ENCODE measurements at places on chromosomes 5 and 9. TPM values are rescaled to one million over a fixed set of nuclear protein-coding genes. Genes with fewer than 3 reads are reported as not detected.

Gene LCN6
- total RNA-seq, result not detected

Gene CFAP157
- total RNA-seq, result not detected

Gene SPINK14
- total RNA-seq, result not detected

DNA sequence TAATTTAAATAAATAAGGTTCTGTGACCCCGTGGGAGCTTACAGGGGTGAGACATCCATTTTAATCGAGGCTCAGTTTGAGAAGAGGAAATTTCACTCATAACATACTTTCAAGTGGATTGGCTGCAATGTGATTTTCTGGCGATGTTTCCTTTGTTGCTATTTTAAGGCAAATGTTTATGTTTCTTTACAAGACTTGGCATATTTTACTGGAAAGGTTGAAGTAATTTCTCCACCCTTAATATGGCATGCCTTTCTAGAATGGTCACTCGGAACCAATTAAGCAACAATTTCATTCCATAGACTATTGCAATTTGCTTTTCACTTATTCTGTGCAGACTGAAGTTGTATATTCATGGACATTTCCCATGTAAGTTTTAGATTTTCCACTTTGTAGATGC lies 438.0 kb upstream of the WWC1 start:
- H3K36me3 ChIP-seq, result no peaks in the 10 kb centered on the region
- no peaks in the 10 kb centered on the region for H3K4me1 ChIP-seq
- no peak for DNase-seq
- no peaks in the 10 kb centered on the region for H3K27me3 ChIP-seq

DNA sequence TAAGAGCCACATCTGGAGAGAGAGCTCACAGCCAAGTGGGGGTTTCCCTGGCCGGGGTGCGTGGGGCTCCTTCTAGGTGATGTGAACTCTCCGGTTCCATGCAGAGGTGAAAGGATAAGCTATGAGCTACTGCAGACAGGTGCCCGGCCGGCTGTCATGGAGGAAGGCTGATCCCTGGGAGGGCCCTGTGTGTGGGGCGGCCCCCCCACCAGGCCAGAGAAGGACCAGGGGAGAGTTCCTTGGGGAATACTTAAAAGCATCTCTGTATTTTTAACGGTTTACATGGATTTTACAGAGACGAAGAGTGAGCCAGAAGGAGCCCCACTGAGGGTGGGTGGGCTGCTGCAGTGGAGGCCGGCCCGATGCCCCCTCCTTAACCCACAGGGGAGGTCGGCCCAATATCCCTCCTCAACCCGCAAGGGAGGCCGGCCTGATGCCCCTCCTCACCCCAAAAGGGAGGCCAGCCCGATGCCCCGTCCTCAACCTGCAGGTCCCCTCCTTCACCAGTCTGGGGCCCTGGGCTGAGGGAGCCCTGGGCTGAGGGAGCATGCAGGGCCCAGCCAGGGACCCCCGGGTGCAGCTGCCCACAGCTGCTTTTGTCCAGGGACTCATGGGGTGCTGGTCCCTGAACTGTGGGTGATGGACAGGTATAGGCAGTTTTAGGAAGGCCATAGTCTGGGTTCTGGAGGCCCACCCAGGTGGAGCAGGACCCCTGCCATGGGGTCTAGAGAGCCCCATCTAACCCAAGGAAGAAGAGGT lies 31.9 kb downstream of the MRPL36 start:
- no peak overlapping the region for H3K27ac ChIP-seq
- DNase-seq, result no peak
- H3K4me1 ChIP-seq, result peaks cover 6% of the 10 kb centered on the region
- no peak overlapping the region for H3K4me3 ChIP-seq
- peaks cover 30% of the 10 kb centered on the region for H3K27me3 ChIP-seq

DNA sequence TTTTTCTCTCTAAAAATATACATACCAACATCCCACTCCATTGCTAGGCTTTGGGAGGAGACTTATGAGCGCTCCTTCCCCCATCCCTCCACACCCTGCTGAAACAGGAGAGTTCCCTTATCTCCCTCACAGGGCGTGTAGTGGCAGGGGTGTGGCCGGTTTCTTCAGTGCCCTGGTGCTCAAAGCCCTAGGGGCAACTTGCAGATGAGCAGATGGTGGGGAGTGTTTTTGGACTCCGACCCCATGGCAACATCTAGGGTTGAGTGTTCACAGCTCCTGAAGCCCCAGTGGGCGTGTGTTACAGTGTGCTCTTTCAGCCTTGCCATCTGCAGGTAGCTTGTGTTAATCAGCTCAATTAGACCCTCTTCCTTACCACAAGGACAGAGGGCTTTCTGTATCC lies 409.5 kb downstream of the MAT2B start:
- H3K27ac ChIP-seq, result peak overlapping the region; percentile 97
- peak overlapping the region; percentile 69 for H3K4me3 ChIP-seq
- peaks cover 46% of the 10 kb centered on the region for H3K4me1 ChIP-seq
- no peaks in the 10 kb centered on the region for H3K36me3 ChIP-seq

DNA sequence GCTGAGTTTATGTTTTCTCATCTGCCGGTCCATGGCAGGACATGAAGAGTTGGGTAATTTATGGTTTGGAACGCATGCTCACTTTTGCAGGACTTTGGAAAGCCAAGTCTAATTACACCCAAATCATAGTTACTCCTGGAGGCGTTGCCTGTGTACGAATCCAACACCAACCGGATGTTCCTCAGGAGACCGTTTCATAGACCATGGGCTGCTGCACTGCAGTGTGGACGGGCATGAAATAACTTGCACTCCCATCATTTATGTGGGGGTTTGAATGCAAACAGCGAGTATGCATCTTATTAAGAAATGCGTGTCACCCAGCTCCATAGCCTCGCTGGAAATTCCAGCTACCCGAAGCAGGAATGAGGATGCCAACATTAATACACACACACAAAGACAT lies 96.1 kb upstream of the IRX2 start:
- H3K4me3 ChIP-seq, result no peak overlapping the region
- no peaks in the 10 kb centered on the region for H3K4me1 ChIP-seq
- no peaks in the 10 kb centered on the region for H3K27me3 ChIP-seq
- H3K27ac ChIP-seq, result no peak overlapping the region

DNA sequence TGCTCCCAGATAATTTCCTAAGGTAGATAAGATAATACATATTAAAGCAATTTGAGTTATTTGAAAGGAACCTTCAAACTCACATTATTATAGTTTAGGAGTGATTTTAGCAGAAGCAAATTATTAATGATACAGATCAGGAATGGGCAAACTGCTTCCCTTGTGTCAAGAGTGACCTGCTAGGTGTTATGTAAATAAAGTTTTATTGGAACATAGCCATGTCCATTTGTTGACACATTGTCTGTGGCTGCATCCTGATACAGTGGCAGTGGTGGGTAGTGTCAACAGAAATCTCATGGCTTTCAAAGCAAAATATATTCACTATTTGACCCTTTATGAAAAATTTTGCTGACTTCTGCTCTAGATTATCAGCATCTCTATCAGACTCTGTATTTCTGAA lies 11.4 kb upstream of the BASP1 start:
- H3K4me1 ChIP-seq, result no peaks in the 10 kb centered on the region
- H3K27ac ChIP-seq, result no peak overlapping the region
- no peak overlapping the region for H3K4me3 ChIP-seq

DNA sequence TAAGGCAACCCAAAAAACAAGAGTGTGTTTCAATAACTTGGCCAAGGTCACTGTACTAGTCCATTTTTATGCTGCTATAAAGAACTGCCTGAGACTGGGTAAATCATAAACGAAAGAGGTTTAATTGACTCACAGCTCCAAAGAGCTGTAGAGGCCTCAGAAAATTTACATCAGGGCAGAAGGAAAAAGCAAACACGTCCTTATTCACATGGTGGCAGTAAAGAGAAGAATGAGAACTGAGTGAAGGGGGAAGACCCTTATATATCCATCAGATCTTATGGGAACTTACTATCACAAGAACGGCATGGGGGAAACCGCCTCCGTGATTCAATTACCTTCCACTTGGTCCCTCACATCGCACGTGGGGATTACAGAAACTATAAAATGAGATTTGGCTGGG lies 64.3 kb upstream of the CAMK4 start:
- H3K36me3 ChIP-seq, result no peaks in the 10 kb centered on the region
- DNase-seq, result no peak
- H3K27me3 ChIP-seq, result no peaks in the 10 kb centered on the region
- no peak overlapping the region for H3K4me3 ChIP-seq
- H3K4me1 ChIP-seq, result no peaks in the 10 kb centered on the region

DNA sequence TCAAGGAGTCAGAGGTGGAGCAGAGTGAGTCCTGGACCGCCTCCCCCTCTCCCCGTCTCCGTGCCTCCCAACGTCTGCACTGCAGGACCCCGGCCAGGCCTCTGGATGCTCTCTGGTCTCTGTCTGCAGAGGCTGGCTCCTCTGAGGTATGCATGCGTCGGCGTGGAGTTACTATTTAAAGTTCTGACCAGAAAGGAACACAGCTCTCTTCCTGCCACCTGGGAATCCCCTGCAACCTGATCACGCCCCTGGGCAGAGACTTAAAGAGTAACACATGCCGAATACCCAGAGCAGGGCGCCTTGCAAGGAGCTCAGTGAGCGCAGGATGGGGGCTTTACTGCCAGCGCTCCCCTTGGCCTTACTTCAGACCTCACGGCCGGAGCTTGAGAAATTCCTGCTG lies 16.0 kb downstream of the ANXA6 start:
- peaks cover 63% of the 10 kb centered on the region for H3K4me1 ChIP-seq
- peak overlapping the region; percentile 70 for H3K4me3 ChIP-seq
- peak; percentile 75 for DNase-seq
- peaks cover 94% of the 10 kb centered on the region for H3K36me3 ChIP-seq

All from B cell (primary cell).